ENCODE measurements at places on chromosomes 3 and 15.
A peak's percentile ranks its signal among the peaks of the same experiment; 100 is the strongest.

GRCh38 chr15:82294061-82294690 lies 31.6 kb downstream of the SAXO2 start:
- DNase-seq: no peak

GRCh38 chr15:68277603-68278344 lies at the start of gene FEM1B:
Gene FEM1B (plus strand): TSS chr15:68277745. CDS start chr15:68278418, 673 bp downstream.
- peak; percentile 90 for DNase-seq

DNA sequence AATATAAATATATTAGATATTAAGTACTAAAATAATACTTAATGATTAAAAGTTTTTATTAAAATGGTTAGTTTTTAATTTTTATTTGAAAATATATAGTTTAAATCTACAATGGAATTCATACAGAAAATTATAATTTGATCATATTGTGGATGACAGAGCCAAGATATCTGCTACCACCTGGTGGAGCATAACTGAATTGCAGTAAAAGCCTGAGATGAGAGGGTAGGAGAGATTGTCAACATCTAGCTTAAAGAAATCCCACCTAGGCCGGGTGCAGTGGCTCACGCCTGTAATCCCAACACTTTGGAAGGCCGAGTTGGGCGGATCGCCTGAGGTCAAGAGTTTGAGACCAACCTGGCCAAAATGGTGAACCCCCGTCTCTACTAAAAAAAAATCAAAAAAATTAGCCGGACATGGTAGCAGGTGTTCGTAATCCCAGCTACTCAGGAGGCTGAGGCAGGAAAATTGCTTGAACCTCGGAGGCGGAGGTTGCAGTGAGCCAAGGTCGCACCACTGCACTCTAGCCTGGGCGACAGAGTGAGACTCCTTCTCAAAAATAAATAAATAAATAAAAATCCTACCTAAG lies 25.1 kb upstream of the CSTA start:
- DNase-seq: peak; percentile 52

DNA sequence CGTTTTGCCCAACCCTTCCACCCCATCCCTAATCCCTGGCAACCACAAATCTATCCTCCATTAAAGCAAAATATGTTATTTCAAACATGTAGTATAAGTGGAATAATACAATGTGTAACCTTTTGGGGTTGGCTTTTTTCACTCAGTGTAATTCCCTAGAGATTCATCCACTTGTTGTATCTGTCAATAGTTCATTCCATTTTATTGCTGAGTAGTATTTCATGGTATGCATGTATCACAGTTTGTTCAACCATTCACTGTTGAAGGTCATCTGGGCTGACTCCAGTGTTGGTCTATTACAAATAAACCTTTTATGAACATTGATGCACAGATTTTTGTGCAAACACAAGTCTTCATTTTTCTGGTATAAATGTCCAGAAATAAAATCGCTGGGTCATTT lies 38.8 kb downstream of the BSN start:
- no peak for DNase-seq

DNA sequence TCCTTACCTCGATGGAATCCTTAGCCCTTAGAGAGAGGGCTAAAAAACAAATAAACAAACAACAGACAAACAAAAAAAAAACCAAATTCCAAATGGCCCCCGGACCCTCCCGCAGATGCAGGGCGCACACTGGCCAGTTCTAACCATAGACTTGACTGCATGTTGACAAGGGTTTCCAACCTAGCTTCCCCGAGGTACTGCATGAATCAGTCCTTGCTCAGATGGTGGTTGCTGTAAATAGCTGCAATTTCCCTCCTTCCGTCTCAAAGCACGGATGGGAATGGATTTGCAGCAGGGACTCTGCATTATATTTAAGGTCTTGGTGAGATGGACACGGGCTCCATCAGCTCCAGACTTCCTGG lies 162.8 kb downstream of the CD47 start:
- DNase-seq: no peak

DNA sequence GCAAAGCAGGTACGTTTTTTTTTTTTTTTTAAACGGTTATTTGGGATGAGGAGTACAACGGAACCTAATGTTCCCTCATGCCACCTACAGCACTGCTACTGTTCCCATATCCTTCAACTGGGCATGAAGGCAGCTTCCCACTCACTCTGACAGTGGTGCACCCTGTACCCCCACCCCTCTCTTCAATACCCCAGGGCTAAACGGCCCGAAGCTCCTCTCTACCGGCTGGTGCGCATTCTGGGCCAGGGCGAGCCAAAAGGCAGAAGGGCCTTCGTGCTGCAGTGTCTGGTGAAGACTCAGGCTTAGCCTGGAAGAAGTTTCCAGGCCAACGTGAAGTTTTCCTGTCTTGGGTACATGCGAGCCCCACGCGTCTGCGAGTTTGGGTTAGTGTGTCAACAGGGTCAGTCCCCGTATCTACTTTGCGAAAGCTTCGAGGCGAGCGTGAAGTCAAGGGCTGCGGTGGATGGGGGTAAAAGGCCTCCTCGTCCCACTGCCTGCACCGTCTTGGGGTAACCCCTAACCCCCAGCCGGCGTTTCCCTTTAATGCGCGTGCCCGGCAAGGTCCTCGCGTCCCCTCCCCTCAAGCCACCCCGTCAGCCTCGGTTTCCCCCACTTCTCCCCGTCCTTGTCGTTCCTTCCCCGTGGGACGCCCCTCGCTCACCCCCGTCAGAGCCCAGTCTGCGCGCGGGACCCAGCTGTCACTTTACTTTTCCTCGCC lies 765 bp upstream of the UBE2E2 start:
- no peak for DNase-seq

GRCh38 chr3:4812591-4812990 lies 166.6 kb upstream of the BHLHE40 start:
- DNase-seq: no peak

DNA sequence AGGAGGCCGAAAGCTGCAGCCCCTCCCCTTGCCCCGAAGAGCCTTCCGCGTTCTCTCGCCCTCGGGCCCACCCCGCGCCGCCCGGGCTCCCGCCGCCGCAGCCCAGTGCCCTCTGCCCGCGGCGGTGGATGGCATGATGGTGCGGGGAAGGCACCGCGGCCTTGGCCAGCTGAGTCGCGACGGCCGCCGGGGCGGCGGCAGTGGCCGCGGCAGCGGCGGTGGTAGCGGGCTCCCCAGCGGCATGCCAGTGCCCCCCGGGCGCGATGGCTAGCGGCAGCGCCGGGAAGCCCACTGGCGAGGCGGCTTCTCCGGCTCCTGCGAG lies 1.2 kb downstream of the TLNRD1 start:
- no peak for DNase-seq

- no peak for DNase-seq
Observed at GRCh38 chr3:24434651-24435050, 60.0 kb downstream of the THRB start.

- no peak for DNase-seq
Observed at GRCh38 chr15:89530976-89531375, 34.6 kb upstream of the RHCG start.

GRCh38 chr3:191889756-191890155 lies 428.8 kb downstream of the PYDC2 start:
- no peak for DNase-seq

GRCh38 chr15:66882251-66883020 lies 180.4 kb downstream of the SMAD6 start:
- DNase-seq: no peak

DNA sequence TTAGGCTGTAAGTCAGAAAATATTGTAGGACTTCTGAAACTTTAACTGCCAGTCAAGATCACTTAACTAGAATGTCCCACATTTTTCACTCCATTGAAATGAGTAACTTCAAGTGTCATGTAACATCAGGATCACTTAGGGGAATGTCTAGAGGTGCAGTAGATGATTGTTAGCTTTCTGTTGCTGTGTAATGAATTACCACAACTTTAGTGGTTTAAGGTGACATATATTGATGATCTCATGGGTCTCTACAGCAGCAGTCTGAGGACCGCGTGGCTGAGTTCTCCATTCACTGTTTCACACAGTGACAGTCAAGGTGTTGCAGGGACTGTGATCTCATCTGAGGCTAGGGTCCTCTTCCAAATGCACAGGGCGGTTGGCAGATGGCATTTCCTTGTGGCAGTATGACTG lies 82.7 kb downstream of the SLC25A26 start:
- DNase-seq: no peak

GRCh38 chr15:78249131-78249530 lies 14.8 kb upstream of the ACSBG1 start:
- no peak for DNase-seq

DNA sequence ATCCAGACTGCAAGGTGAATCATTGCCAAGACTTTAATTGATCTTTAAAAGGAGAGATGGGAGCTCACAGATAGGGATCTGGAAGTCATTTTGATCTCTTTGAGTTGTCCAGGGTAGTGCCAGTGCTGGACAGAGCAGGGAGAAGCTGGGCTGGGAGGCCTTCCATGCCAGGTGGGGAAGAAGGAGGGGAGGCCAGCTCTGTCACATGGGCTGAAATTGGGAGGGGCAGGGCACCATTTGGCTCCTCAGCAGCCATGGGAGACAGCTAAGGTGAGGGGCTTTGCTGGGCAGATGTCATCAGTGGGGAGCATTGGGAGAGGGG lies 23.4 kb downstream of the SMAD6 start:
- no peak for DNase-seq

DNA sequence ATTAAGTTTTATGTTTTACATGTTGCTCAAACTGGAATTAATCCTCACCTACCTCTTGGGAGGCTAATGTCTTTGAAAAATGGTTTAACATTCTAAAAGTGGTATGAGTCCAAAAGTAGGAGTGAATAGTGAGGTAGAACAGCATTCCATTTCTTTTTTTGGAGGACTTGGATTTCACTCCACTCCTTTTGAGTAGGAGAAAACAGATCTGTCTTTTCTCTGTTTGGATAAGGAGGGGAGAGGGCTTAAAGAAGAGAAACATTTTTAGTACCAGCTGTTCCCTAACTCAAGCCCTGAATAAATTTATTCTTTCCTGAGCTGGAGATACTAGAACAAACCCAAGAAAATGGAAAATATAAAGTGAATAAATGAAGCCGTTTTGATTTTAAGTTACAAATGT lies 687.9 kb downstream of the MECOM start:
- no peak for DNase-seq

DNA sequence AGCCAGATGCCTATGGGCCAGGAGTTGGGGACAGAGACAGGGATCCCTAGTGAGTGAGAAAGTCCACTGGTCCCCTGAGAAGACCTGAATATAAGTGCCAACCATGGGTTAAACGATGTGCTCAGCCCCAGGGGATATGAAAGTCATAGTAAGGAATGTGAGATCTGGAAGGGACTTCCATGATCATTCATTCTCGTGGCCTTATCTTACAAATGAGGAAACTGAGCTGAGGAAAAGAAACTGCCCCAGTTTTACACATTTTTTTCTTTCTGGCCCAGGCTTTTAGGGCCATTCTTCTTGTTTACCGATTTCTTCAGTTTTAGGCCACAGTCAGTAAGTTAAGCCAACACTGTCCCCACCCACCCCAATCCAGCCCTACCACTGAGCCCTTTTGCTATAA lies 11.1 kb downstream of the CD80 start:
- DNase-seq: no peak

DNA sequence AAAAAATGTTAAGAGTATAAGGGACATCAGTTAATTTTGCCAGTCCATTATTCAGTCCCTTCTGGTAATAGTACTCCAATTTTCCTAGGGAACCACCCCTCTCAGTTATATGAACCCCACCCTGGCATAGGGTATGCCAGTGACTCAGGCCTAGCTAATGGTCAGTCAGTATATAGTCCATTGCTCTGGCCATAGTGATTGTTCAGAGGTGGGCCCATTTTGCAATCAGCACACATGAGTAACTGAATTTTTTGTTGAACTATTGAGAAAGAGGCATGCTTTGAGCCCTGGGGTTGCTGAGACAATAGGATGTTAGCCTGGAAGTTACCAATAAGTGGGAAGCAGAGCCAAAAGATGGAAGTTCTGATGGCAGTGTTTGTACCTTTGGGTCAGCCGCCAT lies 4.1 kb downstream of the LRCH3 start:
- DNase-seq: no peak

DNA sequence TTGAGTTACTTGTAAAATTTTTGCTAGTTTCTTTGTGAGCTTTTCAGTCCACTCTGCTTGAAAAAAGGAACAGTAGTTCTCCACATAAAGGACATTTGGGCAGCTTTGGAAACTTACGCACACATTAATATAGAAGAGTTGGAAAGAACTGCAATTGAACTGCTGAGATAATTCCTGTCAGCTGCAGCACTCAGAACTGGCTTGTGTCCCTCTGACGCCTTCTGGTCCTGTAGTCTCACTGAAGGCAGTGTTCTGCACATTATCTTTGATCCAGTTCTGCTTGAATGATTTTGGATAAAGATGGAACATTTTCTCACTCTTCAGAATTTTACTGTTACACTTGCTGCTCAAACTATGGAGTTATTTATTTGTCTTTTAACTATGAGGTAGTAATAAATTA lies 901.9 kb downstream of the OTOL1 start:
- no peak for DNase-seq

- no peak for DNase-seq
Observed at GRCh38 chr15:67369359-67369998, 114.9 kb downstream of the IQCH start.

GRCh38 chr3:101676765-101677435 lies at the start of gene ZBTB11:
Gene ZBTB11 (minus strand): TSS chr3:101677132. CDS start chr3:101676914, 218 bp downstream.
- peak; percentile 100 for DNase-seq

- no peak for DNase-seq
Observed at GRCh38 chr3:23875113-23875725, 41.6 kb downstream of the NKIRAS1 start.
